HFFc6 (cell line): ENCODE measurements at places on chromosomes 12 and 14.

- DNase-seq, result no peak
Measured at GRCh38 chr14:104856157-104856868, 8.8 kb upstream of the CEP170B start.

- DNase-seq, result no peak
Measured at GRCh38 chr12:93094988-93095737, 166.1 kb upstream of the EEA1 start.

DNA sequence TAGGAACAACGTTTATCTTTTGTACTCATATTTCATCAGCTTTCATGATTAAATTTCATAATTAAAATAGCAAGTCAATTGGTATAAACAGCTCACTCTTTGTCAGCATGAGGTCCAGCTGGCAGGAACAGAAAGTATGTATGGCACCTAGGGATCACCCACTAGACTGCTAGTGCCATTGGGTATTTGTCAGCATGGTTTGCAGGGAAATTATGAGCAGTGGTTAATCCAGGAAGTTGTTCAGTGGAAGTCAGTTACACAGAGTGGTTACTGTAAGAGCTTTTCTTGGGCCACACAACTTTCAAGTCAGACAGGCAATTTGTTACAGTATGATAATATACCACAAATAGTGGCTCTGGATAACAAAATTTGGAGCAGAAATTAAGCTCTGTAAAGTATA, 340.3 kb upstream of the RGS6 start:
- peak; percentile 79 for DNase-seq

DNA sequence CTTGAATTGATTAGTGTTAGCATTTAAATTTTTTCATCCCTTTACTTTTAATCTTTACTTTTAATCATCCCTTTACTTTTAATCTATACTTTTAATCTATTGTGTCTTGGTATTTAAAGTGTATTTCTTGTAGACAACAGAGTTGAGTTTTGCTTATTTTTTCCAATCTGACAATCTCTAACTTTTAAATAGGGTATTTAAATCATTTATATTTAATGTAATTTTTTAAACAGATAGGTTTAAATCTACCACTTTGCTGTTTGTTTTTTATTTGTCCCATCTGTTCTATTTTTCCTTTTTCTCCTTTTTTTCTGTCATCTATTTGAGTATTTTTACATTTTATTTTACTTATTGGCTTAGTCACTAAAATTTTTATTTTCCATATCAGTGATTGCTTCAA, 68.3 kb downstream of the TTC7B start:
- DNase-seq, result no peak

- DNase-seq, result no peak
Measured at GRCh38 chr12:123111498-123112165, 39.3 kb downstream of the PITPNM2 start.

DNA sequence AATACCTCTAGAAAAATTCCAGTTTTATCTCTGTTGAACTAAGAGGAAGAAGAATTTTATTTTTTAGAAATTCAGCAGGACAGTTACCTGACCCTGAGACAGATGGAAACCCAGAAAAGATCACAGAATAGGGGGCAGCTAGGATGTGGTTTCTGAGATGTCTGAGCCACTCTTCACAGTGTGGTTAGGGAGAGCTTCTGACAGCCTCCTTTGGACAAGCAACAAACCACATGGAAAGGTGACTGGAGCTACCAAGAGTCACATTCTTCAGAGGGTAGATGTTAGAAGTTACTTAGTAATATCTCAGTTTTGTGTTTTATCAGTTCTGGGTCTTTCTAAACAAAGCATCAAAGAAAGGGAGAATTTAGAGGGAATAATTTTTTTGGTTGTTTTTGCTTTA, 117.3 kb upstream of the NAP1L1 start:
- peak; percentile 13 for DNase-seq

DNA sequence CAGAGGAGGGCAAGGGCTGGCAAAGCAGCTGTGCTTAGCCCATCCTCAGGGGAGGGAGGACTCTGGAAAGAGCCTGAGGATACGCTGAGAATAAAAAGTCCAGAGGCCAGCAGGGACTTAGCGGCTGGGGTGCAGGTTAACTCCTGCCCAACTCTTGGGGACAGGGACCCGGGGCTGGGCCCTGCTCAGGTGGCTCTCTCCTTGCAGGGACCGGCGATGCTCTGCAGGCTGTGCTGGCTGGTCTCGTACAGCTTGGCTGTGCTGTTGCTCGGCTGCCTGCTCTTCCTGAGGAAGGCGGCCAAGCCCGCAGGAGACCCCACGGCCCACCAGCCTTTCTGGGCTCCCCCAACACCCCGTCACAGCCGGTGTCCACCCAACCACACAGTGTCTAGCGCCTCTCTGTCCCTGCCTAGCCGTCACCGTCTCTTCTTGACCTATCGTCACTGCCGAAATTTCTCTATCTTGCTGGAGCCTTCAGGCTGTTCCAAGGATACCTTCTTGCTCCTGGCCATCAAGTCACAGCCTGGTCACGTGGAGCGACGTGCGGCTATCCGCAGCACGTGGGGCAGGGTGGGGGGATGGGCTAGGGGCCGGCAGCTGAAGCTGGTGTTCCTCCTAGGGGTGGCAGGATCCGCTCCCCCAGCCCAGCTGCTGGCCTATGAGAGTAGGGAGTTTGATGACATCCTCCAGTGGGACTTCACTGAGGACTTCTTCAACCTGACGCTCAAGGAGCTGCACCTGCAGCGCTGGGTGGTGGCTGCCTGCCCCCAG, 2.8 kb downstream of the B3GNT4 start:
- DNase-seq, result no peak

- no peak for DNase-seq
Measured at GRCh38 chr12:9243999-9244649, 35.9 kb upstream of the PZP start.

DNA sequence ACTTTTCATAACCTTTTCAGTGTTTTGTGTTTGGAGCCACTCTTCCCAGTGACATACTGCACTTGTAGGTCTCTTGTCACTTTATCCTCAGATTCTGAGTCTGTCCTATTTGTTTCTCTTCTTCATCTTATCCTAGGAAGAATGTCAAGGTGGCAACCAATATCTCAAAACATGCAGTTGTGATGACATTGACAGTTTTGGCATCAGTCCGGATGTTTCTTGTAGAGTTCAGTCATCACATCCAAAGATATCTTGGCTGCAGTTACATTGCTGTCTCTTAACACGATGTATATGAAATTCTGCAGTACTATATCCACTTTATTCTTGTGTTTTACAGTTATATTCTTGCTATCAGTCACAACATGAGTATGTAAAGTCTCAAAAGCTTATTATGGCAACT, 6.4 kb downstream of the ADIPOR2 start:
- DNase-seq, result no peak

- no peak for DNase-seq
Measured at GRCh38 chr12:22539055-22539454, 5.3 kb downstream of the C2CD5 start.

DNA sequence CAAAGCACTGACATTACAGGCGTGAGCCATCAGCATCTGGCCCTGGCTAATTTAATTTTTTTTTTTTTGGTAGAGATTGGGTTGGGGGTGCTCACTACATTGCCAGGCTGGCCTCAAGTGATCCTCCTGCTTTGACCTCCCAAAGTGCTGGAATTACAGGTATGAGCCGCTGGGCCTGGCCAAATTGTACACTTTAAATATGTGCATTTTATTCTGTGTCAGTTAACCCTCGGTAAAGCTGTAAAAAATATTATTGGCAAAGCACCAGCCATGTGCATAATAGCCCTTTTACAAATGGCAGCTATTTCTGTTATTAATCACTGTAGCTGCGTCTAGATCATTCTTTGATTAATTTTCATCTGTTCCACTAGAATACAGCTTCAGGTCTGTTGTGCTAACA, 12.0 kb downstream of the TMEM119 start:
- no peak for DNase-seq

DNA sequence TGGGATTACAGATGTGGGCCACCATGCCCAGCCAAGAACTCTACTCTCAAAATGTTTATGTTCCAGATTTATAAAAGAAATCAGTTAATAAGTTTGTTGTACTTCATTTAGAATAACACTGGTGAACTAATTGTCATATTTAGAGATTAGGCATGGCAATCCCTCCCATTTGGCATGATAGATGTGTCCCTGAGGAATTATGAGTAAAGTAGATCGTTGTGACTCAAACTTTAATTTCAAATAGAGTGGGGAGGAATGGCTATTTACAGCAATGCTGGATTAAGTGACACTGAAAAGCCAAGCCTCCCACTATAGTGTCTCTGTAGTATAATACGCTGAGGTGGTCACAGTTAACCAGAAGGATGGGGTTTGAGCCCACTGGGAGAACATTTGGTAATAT, 39.3 kb upstream of the RTRAF start:
- DNase-seq, result no peak

DNA sequence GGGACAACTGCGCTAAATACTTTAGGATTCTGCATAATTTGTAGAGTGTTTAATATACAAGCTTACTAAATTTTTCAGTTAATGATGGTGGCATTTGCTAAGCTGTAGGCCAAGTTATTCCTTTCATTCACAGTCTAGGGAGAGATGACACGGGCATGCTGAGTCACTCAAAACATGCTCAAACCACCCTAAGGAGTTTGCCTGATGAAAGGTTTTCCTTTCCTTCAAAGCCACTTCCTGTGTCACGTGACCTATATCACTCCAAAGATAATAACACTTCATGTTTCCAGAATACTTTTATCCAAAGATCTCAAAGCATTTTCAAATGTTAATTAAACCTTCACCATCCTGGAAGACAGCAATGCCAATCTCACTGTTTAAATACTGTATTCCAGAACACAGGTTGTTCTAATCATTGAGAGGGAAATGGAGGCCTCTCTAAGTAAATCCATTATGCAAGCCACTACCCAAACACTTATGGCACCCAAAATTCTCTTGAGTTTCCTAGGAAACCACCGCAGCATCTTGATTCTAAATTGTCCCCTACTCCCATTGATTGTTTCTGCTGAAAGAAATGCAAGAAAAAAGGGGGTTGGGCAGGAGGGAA, 207.0 kb upstream of the CDKN3 start:
- DNase-seq, result peak; percentile 83

GRCh38 chr12:32107359-32108267, 966 bp downstream of the BICD1 start:
- peak; percentile 71 for DNase-seq

DNA sequence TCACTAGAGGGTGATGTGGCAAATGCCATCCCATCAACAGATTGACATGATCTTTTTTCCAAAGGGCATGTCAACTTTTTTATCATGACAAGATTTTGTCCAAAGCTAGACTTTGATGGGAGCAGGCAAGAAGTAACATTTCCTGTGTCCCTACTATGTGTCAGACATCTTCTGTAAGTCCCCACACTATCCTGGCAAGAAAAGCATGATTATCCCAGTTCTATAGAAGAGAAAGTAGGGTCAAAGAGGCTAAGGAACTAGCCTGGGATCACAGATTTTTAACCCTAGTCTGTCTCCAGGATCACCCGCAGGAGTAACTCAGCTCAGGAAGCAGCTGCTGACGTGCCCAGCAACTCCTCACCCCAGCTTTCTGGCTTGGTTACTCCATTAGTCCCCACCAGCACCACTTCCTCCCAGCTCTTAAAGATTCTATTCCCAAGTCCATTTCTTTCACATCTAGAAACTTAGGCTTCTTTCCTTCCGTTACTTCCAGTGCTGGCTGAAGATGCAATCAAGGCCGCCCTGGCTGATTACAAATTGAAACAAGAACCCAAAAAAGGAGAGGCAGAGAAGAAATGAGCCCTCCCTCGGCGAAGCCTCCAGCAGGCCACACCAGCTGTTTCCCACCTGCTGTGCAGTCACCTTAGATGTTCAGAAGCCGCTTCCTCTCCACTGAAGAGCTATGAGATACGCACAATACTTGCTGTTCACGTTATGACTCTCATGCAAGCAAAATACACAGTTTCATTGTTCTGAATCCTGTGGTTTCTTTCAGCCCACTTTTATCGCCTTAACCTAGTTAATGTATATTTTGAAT, 6.2 kb downstream of the ISCU start:
- DNase-seq, result no peak

DNA sequence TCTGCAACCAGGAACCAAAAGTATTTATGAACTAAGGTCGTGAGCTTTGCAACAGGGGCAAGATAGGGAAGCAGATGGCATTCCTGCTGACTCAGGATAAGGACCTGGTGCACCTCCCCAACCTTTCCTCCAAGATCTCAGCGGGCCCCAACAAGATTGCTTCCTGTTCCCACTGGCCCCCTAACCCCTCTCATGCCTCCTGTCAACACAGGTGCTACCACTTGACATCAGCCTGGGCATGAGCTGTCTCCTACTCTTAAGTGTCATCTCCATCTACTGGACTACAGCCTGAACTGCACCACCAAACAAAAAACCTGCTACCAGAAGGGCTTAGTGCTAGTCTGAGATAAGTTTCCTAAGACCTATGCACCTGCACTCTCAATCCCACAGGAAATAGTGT, 32.7 kb downstream of the MED6 start:
- DNase-seq, result peak; percentile 51

- DNase-seq, result no peak
Measured at GRCh38 chr14:65371784-65372183, 40.7 kb upstream of the FUT8 start.

- no peak for DNase-seq
Measured at GRCh38 chr14:22474730-22475351, 114.2 kb downstream of the DAD1 start.

DNA sequence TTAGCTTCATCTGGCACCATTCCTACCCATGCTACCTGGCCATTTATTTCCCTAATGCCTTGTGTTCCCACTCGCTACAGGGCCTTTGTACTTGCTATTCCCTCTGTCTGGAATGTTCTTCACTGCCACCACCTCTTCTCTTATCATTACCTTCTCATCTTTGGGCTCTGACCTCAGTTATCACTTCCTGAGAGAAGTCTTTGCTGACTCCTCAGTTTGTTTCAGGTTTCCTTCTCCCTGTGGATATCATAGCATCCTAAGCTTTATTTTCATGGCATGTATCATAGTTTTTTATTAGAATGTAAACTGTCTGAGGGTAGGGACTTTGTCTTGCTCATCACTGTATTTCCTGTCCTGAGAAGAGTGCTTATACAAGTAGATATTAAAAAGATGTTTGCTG, 29.7 kb downstream of the SPATS2 start:
- DNase-seq, result no peak

- DNase-seq, result no peak
Measured at GRCh38 chr12:77979597-77980250, 149.0 kb downstream of the NAV3 start.

- DNase-seq, result no peak
Measured at GRCh38 chr12:1103632-1104031, 112.6 kb downstream of the ERC1 start.
